ENCODE measurements at places on chromosomes 2 and 18. TPM values are rescaled to one million over a fixed set of nuclear protein-coding genes. Genes with fewer than 3 reads are reported as not detected.

- no peak for DNase-seq
Observed at GRCh38 chr2:218513676-218514075, 54.5 kb downstream of the USP37 start.

DNA sequence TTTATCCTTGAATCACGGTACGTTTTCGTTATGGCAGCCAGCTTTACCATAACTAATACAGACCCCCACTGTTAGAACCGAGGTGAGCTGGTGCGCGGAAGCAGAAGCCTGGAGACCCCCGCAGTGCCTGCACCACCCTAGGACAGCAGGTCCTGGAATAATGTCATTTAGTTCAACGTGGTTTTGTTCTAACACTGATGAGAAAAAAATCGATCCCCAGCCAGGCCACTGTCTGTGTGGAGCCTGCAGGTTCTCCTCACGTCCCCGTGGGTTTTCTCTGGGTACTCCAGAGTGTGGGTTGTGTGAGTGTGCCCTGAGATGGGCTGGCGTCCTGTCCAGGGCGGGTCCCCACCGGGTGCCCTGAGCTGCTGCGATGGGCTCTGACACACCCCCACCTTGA is 69.9 kb upstream of the ST3GAL5 start:
- DNase-seq, result peak; percentile 68

- DNase-seq, result no peak
Observed at GRCh38 chr18:58337686-58338085, 291.2 kb downstream of the ALPK2 start.

- peak; percentile 62 for DNase-seq
Observed at GRCh38 chr2:85827879-85828569, 60.8 kb downstream of the ST3GAL5 start.

DNA sequence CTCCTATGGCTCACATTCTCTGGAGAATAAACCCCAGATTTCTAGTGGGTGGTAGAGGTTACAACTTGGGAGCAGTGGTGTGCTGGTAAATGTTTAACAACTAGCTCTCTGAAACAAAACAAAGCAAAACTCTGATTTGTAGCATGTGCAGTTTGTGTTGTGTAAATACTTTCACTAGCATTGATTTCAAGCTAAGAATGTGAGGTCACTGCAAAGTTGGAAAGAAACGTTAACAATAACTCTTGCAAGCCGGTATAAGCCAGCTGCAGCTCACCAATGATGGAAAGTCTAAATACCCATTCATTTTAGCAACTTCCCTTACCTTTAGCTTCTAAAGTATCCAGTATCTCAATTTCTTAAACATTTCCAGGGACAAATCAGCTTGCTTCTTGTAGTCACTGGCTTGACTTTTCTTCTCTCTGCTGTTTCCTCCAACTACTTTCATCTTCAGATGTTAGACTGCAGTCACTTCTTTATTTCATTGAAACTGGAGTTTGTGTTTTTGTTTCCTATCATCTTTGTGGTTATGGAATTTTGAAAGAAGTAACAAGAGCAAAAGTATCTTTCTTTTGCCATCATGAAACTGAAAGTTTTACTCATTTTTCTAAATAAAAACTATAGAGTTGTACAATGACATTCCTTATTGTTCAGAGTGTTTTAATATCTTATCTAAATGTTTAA is 140.2 kb downstream of the PLCL1 start:
- DNase-seq, result no peak

- no peak for DNase-seq
Observed at GRCh38 chr18:50009773-50010335, 185.1 kb downstream of the MYO5B start.

DNA sequence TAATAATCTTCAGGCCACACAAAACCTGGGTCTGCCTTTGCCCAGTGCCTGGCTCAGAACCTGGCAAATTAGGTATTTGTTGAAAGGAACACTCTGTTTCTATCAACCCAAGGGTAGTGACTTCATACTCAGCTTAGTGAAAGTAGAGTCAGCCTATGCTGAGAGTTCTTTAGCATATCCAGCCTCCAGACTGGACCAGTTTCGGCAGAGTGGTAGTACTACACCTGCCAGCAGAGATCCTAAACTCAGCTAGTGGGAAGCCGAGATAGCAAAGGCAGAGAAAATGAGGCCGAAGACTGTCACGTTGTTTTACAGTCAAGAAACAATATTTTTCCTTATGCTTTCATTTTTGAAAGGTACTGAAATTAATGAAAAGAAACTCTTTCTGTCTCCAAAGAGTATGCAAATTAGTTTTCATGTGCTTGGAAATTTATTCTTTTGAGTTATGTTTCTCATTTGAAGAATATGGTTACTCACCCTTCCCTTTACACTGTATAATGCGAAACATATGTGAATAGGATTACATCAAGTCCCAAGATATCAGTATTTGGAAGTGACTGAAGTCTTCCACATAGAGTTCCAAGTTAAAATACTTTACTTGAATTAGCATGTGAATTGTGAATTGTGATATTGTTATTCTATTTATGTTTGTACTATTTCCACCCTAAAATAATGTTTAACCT is 52.2 kb upstream of the UGP2 start:
- DNase-seq, result no peak

GRCh38 chr2:219104107-219105035 is 43.6 kb upstream of the IHH start:
- DNase-seq, result no peak

DNA sequence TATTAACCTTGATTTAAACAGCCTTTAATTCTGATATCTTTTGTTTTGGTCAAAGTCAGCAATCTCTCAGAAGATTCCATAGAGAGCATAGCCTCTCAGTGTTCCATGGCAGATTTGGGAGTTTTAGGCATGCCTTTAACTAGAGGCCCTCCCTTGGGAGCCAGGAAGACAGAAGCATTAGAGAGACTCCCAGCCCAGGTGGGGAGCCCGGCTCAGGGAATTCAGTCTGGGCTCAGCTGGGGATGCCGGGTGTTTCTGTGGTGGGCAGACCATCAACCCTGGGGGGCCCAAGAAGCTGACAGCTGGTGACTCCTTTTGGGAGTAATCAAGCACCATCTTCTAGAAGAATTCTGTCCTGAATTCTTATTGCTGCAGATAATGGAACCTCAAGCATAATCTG is 99.7 kb upstream of the CELF4 start:
- DNase-seq, result peak; percentile 63

- DNase-seq, result no peak
Observed at GRCh38 chr2:147714582-147714981, 130.2 kb upstream of the ACVR2A start.

GRCh38 chr2:118814368-118814767 is 33.1 kb downstream of the EN1 start:
- no peak for DNase-seq

GRCh38 chr2:149739171-149739882 is 151.8 kb upstream of the MMADHC start:
- DNase-seq, result no peak

GRCh38 chr2:240901986-240902614 is 4.0 kb upstream of the CROCC2 start:
- no peak for DNase-seq

GRCh38 chr2:239687441-239687840 is 286.6 kb upstream of the HDAC4 start:
- peak; percentile 62 for DNase-seq

DNA sequence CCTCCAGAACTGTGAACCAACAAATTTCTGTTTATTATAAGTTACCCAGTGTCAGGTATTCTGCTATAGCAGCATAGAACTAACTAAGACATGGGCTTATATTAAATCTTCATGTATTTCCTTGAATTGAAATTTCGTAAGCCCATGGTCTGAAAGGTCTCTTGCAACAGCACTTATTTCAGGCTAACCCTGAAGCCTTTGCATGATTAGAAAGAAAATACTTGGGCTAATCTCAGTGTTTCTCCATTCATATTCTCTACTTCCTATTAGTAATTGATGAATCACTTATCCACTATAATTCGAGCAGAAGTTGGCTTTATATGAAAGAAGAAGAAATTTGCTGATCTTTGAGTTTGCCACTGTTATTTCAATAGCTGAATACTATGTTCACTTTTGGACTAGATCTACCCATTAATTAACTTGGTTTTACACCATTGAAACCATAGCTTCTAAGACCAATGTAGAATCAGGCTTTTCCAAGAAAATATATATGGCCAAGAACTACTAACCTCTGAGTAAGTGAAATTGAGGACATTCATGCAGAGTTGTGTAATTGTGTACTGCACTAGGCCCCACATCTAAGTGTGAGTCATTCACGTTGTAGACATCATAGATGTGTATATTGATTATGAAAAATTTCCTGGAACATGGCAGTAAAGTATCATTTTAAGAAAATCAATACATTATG is 731.6 kb downstream of the SOCS6 start:
- no peak for DNase-seq

GRCh38 chr2:236176417-236176816 is 8.2 kb upstream of the GBX2 start:
- no peak for DNase-seq

GRCh38 chr2:62554440-62554839 is 48.4 kb upstream of the TMEM17 start:
- no peak for DNase-seq

DNA sequence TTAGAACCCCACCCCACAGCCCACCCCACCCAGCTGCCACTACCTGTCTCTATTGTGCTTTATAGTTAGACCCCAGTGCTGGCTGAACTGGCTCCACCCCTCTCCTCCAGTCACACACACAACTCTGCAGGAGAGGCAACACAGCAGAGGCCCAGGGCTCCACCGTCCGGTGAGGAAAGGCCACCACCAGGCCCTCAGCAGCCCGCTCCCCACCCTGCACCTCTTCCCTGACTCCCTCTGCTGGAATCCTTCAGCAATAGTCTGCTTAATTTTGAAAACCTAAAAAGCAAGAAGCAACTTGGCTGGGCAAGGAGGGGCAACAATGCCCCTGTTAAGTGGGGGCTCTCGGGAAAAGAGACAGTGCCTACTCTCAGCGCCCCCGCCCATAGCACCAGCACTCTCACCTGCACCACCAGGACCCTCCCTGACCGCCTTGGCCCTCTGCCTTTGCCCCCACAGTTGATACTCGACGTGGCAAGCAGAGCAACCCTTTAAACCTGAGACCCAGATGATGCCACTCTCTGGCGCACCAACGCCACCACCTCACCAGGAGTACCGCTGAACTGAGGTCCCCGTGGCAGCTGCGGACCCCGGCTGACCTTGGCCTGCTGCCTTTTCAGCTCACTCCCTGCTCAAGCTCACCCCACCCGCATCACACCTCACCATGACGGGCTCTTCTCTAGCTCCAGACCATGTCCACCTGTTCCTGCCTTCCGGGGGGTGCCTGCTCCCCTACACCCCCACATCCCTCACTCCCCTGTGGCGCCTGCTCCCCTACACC is 45.7 kb downstream of the NDUFA10 start:
- DNase-seq, result no peak

- no peak for DNase-seq
Observed at GRCh38 chr2:234308813-234309195, 188.1 kb downstream of the ARL4C start.

- DNase-seq, result no peak
Observed at GRCh38 chr18:60232541-60232940, 140.0 kb downstream of the MC4R start.

DNA sequence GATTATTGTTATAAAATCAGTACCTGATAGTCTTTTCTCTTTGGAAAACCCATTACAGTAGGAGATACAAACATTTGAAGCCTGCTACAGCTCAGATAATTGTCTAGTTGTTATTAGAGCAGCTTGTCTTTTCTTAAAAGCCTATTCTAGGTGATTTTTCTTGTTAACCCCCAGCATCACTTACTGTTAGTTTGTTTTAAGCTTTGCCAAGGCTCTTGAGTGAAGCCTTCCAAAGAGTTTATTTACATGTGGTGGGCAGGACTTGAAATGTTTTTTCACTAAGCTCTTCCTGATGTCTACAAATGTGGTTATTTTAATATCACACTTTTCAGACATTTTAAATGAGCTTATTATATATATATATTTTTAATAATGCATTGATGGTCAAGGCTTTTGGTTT is 791.3 kb downstream of the PLCL1 start:
- DNase-seq, result no peak

GRCh38 chr2:54545702-54546450 is 89.7 kb downstream of the SPTBN1 start:
- DNase-seq, result no peak

GRCh38 chr2:95026471-95027368 is 1.2 kb downstream of the MAL start:
- no peak for DNase-seq

DNA sequence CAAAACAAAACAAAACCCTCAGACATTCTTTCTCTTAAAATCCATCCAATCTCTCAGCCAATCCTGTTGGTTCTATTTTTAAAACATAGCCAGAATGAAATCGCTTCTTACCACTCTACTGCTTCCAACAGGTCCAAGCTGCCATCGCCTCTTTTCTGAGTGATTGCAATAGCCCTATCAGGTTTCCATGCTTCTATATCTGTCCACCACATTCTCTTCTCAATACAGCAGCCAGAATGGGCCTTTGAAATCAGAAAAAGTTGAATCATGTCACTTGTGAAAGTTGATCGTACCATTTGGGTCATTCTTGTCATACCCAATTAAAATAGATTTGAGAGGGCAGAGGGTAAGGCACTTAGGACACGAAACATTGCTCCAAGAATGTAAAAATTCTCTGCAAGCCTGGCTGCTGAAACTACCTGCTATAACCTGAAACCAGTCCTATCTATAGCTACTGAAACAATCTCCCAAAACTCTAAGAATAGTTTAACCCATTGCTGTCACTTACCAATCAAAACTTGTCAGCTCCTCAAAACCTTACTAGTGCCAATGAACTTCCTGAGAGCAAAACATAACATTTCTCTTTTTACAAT is 3.3 kb upstream of the MTLN start:
- no peak for DNase-seq

DNA sequence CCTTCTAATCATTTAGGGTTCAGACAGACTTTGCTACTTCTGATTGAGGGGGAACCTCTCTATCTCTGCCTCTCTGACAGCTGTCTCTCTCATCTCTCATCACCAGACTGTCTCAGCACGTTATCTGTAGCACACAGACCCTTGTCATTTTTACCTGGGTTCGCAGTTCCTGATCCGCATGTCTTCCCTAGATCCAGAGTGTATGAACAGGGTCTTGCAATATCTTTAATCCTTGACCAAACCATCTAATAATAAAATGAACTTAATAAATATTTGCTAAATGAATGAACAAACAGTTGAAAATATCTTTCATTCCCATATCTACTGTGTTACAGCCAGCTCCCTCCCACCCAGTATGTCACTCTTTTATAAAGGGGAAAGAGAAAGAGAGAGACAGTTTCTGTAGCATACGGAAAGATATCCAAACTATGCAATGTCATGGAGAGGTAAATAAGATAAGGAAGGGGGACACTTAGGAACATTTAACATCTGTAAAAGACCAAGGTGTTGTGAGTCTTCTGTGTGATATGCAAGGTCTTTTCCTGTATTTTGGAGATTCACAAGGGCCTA is 507.6 kb downstream of the SUCLG1 start:
- no peak for DNase-seq

The LBX2 gene
- total RNA-seq, result 1.0 TPM

The IL36RN gene
- not detected for total RNA-seq

The RALB gene
- total RNA-seq, result 25.4 TPM

The VSNL1 gene
- not detected for total RNA-seq

The DNAJC5G gene
- total RNA-seq, result not detected

The TLX2 gene
- total RNA-seq, result not detected

The GGCX gene
- total RNA-seq, result 58.2 TPM

The AQP12B gene
- not detected for total RNA-seq

The FBXO48 gene
- total RNA-seq, result 0.81 TPM

The CNGA3 gene
- total RNA-seq, result not detected
